ENCODE measurements at places on chromosomes 3 and 15.

DNA sequence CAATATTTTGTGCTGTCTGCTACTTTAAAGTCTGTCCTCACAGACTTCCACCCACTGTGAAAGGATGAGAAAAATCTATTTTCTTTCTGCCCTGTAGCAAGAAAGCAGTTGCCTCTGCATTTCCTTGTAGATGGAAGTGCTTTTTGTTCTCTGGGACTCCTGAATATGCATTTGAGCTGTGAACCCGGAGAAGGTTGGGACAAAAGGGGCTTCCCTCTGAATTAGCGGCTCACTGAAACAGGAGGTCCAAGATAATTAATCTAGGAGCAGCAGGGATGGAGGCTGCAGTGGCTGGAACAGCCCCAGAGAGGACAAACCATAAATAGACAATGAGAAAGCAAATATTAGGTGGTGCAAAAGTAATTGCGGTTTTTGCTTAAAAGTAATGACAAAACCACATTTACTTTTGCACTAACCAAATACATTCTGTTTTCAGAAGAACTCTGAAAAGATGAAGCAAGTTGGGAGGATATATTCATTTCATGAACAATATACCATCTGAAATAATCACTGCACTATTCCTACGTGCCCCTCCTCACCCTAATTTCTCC is 143.4 kb upstream of the KBTBD8 start:
- no peak for DNase-seq

DNA sequence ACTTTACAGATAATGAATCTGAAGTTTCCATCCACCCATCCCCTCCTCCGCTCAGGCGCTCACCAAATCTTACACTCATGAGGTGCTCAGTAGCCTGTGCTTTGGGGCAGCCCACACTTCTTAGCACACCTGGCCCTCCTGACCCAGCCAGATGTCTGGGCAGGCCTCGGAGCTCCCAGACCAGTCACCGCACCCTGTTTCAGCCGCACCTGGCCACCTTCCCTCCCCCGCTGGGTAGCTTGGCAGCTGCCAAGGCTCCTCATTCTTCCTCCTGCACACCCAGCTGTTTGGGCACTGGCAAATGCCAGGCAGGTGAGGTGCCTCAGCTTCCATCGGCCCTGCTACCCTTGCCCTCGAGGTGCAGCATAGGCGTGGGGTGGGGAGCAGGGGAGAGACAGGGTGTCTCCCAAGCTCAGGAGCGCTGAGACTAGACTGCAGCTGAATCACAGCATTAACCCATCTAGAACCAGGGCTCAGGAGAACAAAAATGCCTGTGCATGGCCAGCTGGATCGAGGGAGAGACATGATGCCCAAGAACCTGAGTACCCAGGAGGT is 45.8 kb downstream of the CDC25A start:
- no peak for DNase-seq

- no peak for DNase-seq
These were observed 1.1 kb upstream of the RNU6-1 start for GRCh38 chr15:67840749-67841512.

DNA sequence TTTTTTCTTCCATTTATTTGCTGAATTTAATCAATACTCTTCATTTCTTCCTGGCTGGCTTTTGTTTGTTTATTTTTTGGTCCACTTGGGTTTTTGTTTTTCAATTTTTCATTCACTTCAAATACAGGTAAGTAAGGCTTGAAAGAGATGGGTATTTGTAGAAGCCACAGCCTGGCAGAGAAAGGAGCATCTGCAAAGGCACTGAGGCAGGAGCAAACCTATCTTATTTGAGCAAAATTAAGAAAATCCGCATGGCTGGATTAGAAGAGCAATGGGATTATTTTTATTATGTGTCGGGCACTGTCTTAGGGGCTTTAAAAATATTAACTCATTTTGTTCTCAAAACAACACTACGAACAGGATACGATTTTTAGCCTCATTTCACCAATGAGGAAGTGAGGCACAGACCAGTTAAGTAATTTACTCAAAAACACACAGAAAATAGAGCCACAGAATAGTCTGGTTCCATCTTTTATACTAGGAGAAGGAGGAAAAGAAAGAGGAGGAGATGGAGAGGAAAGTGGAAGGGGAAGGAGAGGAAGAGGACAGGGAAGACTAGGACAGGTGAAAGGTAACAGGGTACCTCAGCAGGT is 35.1 kb upstream of the CCDC80 start:
- DNase-seq, result no peak

GRCh38 chr15:68524753-68525584 is 53.8 kb upstream of the CORO2B start:
- DNase-seq, result no peak

- no peak for DNase-seq
These were observed 848 bp downstream of the NCEH1 start for GRCh38 chr3:172709774-172710663.

DNA sequence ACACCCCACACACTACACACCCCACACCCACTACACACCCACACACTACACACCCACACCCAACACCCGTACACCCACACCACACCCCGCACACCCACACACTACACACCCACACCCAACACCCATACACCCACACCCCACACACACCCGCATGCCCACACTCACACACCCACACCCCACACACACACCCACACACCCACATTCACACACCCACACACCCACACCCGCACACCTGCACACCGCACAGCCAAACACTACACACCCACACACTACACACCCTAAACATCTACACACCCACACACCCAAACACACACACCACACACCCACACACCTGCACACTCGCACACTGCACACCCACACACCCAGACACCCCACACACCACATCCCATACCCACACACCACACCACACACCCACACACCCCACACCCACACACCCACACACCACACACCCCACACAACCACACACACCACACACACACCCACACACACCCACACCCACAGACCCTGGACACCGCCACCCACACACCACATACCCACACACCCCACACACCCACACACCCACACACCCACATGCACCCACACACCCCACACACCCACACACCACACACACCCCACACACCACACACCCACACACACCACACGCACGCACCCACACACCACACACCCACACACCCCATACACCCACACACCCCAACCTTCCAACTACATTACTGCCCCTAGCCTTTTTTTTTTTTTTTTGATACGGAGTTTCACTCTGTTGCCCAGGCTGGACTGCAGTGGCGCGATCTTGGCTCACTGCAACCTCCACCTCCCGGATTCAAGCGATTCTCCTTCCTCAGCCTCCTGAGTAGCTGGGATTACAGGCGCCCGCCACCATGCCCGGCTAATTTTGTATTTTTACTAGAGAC is 16.9 kb downstream of the CEP19 start:
- DNase-seq, result no peak

GRCh38 chr3:41751597-41751996 is 210.3 kb downstream of the ULK4 start:
- DNase-seq, result no peak

- no peak for DNase-seq
These were observed 21.0 kb downstream of the SLC25A20 start for GRCh38 chr3:48877671-48878070.

- DNase-seq, result no peak
These were observed 380.2 kb downstream of the ULK4 start for GRCh38 chr3:41581700-41582099.

DNA sequence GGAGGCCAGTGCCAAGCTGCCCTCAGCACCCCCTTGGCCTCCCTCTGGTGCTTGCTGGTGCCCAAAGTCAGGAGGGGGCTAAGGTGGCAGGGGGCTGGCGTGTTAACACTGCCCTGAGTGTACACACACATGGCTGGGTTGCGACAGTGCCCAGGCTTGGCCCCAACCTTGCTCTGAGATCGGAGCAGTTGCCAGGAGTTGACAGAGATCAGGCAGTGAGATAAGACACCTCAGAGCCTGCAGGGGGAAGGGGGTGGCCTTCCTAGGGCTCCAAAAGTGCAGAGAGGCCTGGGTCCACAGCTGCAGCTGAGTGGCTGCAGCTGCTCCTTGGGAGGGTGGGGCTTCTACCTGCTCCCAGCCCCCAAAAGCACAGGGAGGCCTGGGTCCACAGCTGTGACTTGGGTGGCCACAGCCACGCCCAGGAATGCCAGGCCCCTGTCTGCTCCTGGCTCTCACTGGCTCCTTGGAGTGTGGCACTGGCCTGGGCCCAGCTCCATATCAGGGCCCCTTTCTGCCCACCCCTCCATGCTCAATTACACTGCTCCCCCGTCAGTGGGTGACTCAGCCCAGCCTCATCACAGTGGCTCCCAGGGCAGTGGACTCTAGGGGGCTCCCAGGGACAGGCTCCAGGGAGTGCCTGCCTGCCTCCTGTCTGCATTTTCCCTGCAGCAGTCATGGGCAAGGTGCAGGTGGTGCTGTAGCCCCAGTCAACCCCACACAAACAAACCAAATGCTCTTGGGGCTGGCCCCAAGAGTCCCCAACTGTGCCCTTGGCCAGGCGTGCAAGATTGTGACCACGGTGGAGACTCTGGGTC is 56.4 kb upstream of the C15orf39 start:
- no peak for DNase-seq

- no peak for DNase-seq
These were observed 114.6 kb downstream of the CYP19A1 start for GRCh38 chr15:51223771-51224229.

DNA sequence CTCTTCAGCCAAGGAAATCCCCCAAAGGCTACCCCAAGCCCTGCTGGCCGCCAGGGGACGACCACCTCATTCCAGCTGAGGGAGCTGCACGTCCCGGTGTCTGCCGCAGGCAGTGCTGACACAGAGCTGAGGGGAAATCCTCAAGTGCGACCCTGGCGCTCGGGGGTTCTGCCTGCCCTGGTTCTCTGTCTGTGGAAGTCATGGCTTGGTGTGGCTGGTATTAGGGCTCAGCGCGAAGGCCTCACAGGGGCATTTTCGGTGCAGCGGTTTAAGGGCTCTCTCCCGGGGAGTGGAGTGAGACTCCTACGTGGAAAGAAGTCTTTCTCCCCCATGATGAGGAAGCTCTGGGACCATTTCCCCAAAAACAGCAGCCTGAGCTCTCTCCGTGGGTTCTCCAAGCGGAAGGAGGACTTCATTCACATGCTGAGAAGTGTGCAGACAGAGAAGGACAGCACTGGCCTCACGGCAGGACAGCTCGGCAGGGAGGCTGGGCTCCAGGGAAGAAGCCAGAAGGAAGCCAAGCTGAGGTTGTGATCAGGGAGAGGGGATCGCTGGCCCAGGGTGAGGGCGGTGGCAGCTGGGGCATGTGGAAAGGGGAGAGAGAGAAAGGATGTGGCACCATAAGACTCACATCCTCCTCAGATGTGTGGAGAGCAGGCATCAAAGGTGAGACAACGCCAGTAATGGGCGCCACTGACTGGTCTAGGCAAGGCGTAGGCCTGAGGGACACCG is 48.6 kb downstream of the KLF15 start:
- no peak for DNase-seq

GRCh38 chr3:154161806-154162205 is 40.6 kb downstream of the ARHGEF26 start:
- no peak for DNase-seq

GRCh38 chr3:13152826-13153710 is 79.8 kb upstream of the IQSEC1 start:
- DNase-seq, result no peak

DNA sequence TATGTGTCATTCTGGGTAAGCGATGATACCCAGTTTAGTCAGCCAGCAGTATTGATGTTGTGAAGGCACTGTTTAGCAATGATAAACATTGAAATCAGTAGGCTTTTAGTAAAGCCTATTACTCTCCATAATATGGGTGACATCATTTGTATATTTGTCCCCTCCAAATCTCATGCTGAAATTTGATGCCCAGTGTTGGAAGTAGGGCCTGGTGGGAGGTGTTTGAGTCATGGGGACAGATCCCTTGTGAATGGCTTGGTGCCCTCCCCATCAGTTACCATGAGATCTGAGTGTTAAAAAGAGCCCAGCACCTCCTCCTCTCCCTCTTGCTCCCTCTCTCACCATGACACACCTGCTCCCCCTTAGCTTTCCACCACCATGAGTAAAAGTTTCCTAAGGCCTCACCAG is 31.4 kb upstream of the FAN1 start:
- no peak for DNase-seq

DNA sequence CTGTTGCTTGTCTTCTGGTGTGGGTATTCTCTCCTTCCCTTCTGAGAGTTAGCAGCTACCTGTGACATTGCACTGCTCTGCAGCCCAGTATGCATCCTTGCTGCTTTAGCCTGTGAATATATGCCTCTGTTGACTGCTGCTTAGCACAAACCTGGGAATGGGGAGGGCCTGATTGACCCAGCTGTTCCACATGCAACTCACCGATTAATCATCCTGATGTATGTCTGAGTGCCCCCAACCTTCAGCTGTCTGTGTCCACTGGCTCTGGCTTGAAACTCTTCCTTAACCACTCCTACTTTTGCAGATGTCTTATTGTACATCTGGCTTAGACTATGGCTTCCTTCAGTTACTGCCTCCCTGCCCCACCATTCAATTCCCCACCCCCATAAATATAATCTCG is 119.1 kb downstream of the RASA2 start:
- no peak for DNase-seq

- no peak for DNase-seq
These were observed 50.6 kb downstream of the GMNC start for GRCh38 chr3:190811775-190812480.

DNA sequence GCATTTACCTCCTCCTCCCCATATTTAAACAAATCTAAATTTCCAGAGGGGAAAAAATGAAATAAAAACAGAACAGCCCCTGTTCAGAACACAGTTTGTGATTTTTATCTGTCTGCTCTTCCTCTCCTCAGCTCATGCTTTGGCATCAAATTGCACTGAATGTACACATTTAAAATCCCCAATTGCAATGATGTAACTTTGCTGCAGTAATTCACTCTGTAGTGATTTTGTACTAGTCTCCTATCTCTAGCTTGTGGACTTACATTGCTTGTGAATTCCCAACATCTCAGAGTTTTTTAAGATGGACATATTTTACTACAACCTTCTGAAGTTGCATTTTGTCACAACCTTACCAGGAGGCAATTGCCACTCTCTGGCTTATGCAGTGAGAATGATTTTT is 81.6 kb upstream of the ROBO2 start:
- no peak for DNase-seq

DNA sequence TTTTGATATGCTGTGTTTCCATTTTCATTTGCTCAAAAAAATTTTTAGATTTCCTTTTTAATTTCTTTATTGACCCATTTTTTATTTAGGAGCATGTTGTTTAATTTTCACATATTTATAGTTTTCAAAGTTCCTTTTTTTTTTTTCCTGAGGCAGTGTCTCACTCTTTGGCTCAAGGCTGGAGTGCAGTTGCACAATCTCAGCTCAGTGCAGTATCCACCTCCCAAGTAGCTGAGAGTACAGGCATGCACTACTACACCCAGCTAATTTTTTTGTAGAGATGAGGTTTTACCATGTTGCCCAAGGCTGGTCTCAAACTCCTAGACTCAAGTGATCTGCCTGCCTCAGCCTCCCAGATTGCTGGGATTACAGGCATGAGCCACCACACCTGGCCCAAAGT is 36.2 kb downstream of the PFN2 start:
- no peak for DNase-seq

DNA sequence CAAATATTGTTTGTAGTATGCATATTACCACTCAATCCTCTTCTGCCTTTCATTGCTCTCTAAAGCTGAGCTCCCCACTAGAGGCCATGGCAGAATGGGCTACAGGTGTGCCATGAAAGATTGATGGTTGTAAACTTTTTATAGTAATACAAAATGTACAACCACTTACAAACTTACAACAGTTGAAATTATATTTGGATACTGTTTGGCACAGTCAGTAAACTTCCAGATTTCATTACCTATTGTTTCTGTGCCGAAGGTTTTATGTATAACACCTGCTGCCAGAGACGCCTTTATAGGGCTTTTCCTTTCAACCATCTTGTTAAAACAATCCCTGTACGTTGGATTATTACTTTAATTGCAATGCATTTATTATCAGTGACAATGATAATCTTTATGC is 7.0 kb downstream of the ROPN1 start:
- no peak for DNase-seq
